ENCODE measurements at places on chromosomes 12 and 14. TPM values are rescaled to one million over a fixed set of nuclear protein-coding genes. Genes with fewer than 3 reads are reported as not detected.
A peak's percentile ranks its signal among the peaks of the same experiment; 100 is the strongest.

Gene OAS1
- 0.96 TPM for total RNA-seq

Gene CFAP251
- total RNA-seq, result 0.24 TPM

Gene MYO1A
- total RNA-seq, result 0.24 TPM

Gene DDX23
- total RNA-seq, result 101 TPM

Gene LRRC10
- not detected for total RNA-seq

Gene CPNE6
- 0.04 TPM for total RNA-seq

Gene FAIM2
- not detected for total RNA-seq

Gene RAB21
- 11.6 TPM for total RNA-seq

Gene PRR4
- 0.78 TPM for total RNA-seq

DNA sequence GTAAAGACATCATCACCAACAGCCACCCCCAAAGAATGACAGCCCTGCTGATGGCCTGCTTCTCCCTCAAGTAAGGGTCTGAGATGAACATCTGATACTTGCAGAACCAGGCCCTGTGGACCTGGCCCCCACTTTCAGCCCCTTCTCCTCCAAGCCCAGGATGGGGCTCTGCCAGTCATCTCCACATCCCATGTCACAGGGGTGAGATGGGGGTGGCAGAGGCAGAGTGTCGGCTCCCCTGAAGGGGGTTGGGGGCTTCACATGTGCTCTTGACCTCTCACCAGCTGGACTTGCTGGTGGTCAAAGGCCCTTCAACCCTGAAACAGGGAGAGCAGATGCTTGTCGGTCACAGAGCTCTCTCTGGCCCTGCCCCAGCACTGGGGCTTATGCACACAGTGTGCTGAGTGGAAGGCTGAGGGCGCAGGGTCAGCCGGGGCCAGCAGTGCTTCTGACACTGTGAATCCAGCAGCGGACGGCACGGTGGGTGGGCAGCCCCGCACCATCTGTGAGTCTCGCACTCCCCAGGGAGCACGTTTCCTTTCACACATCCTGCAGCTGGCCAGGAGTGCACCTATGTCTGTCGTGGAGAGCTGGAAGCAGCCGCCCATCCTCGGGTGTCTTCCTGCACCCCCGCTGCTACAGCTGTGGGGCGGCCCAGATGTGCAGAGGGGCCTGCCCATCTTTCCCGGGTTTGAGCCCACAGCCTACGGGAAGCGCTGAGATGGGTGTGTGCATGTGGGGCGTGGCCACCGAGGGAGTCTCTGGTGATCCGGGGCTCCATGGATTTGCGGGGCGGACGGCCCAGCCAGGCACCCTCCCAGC, 94.3 kb downstream of the ADGRD1 start:
- DNase-seq, result peak; percentile 50

DNA sequence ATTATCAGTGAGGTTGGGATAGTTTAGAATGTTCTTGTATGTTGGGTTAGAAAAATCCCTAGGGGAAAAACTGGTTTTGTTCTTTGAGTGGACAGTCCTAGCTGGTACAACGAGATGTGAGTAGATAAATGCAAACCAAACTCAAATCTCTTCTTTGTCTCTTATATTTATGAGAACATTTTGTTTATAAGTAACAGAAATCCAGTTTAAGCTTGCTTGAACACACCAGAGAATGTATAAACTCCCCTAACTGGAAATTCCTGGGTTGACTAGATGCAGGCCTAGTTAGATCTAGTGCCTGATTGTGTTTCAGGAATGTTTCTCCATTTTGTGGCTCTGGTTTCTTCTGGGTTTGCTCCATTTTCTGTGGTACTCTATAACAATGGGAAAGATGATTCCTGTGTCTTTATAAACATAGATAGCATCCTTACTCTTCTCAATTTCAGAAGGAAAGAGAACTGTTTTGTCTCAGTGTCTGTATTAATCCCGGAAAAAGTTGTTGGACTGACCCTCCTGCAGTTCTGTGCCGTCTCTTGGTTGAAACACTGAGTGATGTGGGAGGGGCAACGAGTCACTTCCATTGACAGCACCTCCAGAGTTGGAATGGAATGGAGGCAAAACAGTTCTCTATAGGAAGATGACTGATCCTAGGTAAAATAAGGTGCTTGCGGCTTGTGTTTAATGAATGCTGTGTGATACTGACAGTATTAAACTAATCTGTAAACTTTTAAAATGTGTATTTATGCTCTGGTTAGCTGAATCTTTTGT, 244.8 kb downstream of the TMTC2 start:
- DNase-seq, result no peak

- DNase-seq, result no peak
Measured at GRCh38 chr14:72855913-72856312, 38.0 kb downstream of the DPF3 start.

GRCh38 chr12:18595412-18595811, 142.4 kb downstream of the PLCZ1 start:
- DNase-seq, result peak; percentile 2

GRCh38 chr12:117143008-117143532, 43.9 kb upstream of the TESC start:
- no peak for DNase-seq

- DNase-seq, result no peak
Measured at GRCh38 chr12:49131894-49132461, 783 bp upstream of the TUBA1B start.

GRCh38 chr12:100566887-100567637, 6.4 kb upstream of the GAS2L3 start:
- DNase-seq, result no peak

- DNase-seq, result no peak
Measured at GRCh38 chr14:32331206-32331605, 2.1 kb downstream of the AKAP6 start.

DNA sequence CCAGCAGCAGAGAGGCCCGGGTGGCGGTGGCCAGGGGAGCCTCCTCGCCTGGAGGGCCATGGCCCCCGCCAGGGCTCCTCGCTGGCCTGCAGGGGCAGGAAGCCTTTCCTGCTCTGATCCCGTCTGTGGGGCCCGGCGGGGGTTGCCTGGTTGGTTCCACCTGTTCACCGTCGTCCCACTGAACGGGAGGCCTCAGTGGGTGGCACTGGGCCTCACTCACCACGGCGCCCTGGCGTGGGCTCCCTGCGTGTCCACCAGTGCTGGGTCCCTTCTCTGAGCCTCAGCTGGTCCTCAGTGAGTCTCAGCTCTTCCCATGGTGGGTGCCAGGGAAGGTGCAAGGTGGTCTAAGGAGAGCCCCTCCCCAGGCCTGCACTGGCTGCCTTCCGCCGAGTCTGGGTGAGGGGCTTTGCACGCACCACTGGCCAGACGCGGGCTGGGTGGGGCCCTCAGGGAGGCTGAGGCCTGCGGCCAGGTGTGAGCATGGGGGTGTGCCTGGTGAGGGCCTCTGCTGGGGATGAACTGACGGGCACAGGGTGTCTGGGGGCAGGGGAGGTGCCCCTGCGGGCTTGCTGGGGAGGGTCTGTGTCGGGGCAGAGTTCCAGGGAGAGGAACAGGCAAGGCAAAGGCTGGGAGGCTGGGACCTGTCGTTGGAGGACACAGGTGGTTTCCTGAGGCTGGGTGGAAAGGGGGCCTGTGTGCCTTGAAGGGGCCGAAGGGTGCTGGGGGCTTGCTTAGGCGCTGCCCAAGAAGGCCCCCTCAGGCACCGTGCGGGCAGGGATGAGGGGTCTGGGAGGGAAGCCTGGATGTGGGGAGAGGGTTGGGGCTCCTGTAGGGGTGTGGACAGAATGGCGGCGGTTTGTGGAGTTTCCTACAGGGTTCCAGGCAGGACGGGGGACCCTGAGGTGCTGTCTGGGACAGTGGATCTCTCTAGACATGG, 339.8 kb downstream of the TMEM121 start:
- peak; percentile 28 for DNase-seq

DNA sequence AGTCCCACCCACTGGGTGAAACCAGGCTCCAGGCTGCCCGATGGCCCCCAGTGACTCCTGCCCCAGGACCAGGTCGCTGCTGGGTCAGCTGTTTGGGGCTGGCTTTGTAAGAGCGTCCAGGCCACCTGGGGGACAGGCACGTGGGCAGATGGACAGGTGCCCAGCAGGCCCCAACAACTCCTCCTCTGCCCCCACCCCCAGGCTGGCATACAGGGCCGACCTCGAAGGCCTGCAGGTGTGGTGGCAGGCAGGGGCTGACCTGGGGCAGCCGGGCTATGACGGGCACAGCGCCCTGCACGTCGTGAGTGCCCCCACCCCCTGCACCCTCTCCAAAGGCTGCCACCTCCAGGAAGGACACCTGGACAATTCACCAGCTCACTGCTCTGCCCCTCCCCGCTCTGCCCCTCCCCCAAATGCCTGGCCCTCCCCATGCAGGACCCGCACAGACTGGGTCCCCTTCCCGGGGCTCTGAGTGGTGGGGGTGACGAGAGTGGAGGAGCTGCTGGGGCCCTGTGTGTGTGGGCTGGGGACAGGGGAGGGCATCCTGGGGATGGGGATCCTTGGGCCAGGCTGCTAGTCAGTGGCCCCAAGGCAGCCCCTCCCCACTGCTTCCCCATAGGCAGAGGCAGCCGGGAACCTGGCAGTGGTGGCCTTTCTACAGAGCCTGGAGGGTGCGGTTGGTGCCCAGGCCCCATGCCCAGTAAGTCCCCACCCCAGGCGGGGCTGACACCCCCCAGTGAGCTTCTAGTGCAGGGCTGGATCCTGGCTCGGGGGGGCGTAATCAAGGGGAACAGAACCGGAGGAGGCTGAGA, 26.0 kb downstream of the ASPG start:
- DNase-seq, result peak; percentile 65

DNA sequence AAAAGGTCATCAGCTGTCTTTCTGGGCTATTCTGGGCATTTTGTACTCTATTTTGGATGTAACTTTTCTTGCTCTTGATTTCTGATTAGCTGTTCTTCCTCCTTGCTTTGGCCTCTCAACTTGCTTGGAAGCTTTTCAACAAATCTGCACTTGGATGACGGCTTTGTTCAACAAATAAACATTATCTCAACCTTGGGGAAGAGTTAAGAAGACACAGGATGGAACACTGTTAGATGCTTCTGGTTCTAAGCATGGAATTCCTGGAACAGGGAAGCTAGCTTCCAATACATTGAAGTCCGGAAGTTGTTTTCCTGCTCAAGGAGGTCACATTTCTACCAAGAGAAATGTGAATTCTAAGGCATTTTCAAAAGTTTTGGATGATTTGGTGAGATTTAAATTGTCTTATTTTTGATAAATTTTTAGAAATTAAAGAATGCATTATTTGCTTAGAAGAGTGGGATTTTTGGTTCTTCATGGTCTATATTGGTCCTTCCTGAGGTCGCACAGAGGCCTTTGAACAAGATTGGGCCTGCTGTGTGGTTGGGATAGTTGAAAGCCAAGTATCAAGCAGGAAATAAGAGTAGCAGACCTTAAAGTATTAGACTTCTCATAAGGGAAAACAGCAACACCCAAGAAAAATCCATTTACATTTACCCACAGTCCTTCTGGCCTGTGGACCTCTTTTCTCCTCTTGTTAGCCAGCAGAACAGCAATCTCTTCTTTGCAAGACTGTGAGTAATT, 59.2 kb downstream of the PPFIBP1 start:
- DNase-seq, result no peak

- no peak for DNase-seq
Measured at GRCh38 chr12:11023387-11023786, 967 bp upstream of the TAS2R19 start.

DNA sequence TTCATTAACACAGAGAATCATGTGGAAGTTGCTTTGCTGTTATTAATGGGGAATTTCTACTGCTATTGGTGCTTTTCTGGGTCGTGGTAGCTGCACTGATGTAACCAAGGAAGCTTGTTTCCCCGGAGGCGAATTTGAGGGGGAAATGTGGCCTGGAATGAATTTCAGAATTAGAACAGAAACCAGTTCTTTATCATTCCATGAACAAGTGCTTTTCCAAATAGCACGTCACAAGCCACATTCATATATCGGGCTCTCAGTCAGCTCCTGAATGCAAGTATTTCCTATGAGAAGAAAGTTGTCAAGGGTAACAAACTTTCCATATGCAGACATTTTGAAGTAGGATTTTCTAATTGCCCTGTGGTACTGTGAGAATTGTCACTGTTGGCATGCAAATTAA, 1353.2 kb downstream of the AACS start:
- DNase-seq, result no peak

- DNase-seq, result peak; percentile 89
Measured at GRCh38 chr12:110846615-110847566, at the start of gene CCDC63. Gene CCDC63 (plus strand): TSS chr12:110846987. CDS start chr12:110852955, 5,968 bp downstream.

DNA sequence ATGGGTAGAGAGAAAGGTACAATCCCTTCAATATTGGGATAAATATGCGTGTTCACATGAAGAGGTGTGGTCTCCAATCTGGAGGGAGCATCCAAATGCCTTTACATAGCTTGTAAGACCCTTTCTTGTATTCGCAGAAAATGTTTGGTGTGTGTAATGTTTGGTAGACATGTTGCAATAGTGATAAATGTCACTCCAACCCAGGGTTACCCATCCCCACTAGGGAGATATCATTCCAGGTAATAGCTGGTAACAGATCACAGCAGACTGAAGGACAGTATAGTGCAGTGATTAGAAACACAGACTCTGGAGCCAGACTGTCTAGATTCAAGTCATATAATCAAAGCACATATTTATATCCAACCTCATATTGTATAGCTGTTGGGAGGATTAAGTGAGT, 733.6 kb upstream of the TBX3 start:
- no peak for DNase-seq

DNA sequence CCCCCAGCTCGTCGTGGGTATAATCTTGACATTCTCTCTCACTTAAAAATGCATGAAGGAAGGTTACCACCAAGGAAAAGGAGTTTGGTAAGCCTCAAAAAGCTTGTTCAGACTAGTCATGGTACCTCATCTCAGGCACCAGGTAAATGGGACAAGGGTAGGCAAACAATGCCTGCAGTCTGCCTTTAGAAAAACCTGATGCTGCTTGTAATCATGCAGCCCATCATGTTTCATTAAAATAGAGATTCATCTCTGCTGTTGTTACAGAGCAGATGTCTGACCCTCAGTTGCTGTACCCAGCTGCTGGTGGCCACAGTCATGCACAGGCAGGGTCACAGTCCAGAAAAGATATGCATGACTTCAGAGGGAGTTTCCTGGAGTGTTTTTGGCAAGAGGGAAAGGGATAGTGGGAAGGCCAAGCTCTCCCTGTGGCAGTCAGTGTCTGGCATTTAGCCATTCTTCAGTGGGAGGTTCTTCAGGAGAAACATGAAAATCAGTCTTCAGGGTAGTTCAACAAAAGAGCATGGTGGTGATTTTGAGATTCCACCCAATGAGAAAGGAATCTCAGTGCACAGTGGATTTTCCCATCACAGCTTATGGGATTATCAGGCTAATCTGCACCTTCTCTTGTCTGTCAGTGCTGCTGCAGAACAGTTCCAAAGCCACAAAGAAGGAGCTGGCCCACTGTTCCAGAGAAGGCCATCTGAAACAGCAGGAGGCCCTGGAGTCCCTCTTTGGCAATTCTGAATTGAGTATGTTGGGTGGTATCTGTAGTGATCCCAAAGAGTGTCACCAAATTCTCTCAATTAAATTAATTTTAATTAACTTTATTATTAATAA, 202.7 kb upstream of the FRMD6 start:
- no peak for DNase-seq

GRCh38 chr12:115440438-115440837, 756.5 kb upstream of the TBX3 start:
- no peak for DNase-seq
